RWPE2 (cell line): ENCODE measurements at places on chromosomes 11 and 22.

DNA sequence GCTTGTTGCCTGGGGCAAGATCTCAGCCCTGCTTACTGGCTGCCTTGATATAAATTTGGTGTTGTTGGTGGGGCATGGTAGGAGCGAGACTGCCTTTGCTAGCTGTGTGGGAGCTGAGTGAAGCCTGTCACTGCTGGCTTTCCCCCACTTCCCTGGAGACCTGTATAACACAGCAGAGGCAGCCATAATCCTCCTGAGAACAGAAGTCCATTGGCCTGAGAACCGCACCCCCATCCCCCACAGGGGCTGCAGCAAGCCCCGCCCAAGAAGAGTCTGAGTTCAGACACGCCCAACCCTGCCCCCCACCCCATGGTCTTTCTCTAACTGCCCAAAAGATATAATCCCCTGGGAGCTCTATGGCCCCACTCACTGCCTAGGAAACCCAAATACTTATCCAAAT is 39.2 kb upstream of the ARHGAP42 start:
- DNase-seq, result no peak

GRCh38 chr11:123653483-123653826 is 969 bp downstream of the SCN3B start:
- no peak for DNase-seq

DNA sequence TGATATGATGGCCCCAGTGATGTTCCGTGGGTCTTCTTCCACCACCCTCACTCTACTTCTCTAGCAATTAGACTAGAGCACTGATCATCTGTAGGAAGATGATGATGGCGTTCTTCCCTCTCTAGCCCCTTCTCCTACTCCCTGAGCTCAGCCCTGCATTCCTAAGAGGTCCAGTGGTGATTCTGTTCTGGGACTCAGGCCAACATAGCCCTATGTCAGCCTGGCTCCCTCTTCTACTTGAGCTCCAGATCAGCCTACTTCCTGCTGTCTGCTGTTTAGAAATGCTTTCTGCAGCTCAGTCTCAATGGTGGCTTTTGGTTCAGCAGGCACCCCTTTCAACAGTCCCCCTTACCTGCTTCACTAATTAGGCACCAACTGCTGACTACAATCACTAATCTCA is 86.1 kb upstream of the ZBED5 start:
- DNase-seq, result no peak

GRCh38 chr11:22389526-22390282 is 51.5 kb downstream of the SLC17A6 start:
- DNase-seq, result no peak

GRCh38 chr11:59669611-59670009 is 773 bp upstream of the PATL1 start:
- DNase-seq, result no peak

GRCh38 chr11:78846269-78846668 is 271.6 kb upstream of the NARS2 start:
- no peak for DNase-seq

GRCh38 chr11:70057080-70057479 is 21.0 kb upstream of the ANO1 start:
- no peak for DNase-seq

DNA sequence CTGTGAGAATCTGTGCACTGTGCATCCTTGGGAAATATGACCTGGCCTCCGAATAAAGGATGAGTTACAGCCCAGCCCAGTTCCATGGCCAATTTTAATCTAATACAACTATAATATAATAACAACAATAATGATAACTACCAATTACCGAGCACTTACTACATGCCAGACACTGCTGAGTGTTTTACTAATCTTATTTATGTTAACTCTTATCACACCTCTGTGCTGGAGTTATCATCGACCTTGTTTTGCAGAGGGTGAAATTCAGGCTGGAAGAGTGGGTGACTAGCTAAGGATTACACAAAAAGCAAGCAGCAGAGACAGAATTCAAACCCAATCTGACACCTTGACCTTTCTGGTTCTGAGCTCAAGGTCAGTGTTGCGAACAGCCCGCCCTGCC is 83.9 kb downstream of the GALNT18 start:
- DNase-seq, result no peak

DNA sequence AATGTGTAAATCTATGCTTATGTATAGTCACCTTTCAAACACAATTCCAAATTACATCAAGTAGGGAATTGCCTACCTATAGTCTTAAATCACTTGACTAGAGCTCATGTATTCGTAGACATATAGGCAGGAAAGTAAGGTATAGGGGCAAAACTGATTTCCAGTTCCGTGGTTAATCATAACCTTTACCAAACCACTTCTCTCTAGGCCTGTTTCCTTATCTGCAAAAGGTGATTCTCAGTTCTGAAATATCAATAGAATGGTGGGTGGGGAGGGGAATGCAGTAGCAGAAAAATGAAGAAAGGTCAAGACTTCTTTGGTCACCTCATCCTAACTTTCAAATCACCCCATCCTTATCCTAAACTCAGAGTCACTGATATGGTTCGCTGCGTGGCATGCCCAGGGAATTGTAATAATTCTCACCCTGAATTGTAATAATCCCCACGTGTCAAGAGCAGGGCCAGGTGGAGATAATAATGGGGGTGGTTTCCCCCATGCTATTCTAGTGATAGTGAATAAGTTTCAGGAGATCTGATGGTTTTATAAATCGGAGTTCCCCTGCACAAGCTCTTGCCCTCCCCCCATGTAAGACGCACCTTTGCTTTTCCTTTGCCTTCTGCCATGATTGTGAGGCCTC is 1.9 kb upstream of the ANO5 start:
- DNase-seq, result no peak

GRCh38 chr11:1445741-1446445 is 40.7 kb downstream of the MOB2 start:
- no peak for DNase-seq

GRCh38 chr11:19660076-19660475 is 52.6 kb upstream of the NAV2 start:
- DNase-seq, result peak; percentile 78
